PC-3 (cell line): ENCODE measurements at places on chromosomes 7 and 10. TPM values are rescaled to one million over a fixed set of nuclear protein-coding genes. Genes with fewer than 3 reads are reported as not detected.

DNA sequence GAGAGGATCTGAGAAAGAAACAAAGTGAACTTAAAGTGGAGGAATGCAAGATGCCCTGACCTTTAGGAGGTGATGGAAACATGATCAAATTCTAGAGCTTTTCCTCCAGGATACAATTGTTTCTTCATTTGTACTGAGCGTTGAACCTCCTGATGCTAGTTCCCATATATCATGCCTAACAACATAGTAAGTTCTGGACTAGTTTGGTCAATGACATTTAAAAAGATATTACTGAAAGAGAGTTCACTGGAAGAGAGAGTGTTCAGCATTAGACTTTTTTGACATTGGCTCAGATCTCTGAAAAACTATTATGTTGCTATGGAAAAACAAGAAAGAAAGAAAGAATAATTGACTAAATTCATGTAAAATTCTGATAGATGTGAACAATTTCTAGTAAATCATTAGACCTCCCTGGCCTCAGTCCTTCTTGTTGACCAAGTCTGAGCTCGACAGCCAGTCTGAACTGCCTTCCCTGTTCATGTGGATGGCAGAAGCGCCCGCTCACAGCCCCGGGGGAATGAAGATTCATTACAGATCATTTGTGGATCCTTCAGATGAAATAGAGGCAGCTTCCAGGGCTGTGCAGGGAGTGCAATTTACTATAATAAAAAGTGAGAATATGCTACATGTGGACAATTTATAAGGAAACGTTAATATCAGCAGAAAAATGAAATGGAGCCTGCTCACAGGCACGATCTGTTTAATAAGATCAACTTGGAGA is 442.1 kb downstream of the GRID1 start:
- H3K27ac ChIP-seq: no peak overlapping the region
- no peaks in the 10 kb centered on the region for H3K36me3 ChIP-seq
- H3K4me1 ChIP-seq: no peaks in the 10 kb centered on the region

DNA sequence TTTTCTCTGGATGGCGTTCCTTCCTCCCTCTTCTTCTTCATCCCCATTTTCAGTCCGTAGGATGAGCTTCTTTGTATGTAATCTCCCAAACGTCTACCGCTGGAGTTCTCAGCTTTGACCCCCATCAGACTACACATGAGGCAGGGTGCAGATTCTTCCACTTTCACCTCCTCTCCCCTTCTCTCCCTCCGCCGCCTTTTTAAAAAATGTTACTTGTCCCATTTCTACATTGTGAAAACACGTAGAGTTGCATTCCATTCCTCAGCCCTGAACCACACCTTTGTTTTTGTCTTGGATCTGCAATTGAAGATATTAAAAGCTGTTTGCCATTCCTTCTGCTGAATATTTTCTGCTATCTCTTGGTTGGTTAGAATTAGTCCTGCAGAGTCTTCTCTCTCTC is 6.2 kb downstream of the ADIRF start:
- peaks cover 54% of the 10 kb centered on the region for H3K4me1 ChIP-seq
- no peak overlapping the region; the same call in 1 of the 2 replicates for H3K4me3 ChIP-seq
- peak; percentile 54 for DNase-seq
- no peak overlapping the region for H3K27ac ChIP-seq

DNA sequence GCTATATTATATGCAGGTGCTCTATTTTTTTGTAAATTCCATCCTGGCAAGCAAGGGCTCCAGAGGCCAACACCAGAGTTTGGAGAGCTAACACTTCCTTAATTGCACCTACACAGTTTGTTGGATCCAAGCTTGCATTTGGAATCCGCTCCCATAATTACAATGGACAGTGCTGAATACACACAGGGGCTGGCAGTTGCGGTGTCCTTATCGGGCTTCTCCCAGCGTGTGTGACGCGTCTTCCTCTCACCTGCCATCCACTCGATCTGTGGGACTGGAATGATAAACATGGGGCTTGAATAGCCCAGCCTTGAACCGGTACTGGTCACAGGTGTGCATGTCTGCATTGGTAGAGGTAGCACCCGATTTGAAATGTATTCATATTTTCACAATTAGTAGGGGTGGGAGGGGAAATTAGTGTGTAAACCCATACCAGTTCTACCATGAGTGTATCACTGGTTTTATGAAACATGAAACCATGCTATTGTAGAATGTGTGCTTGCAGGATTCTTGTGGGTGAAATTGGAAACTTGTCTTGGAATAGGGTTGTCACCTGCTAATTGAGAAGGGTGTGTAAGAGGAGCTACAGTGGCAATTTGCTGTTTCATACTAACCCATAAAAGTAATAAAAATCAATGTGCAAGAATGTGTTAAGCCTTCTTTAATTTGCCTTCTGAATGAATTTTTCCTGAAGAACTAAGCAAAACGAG is 316.5 kb downstream of the WDR11 start:
- no peak for DNase-seq
- H3K27me3 ChIP-seq: no peaks in the 10 kb centered on the region
- H3K4me3 ChIP-seq: no peak overlapping the region
- H3K4me1 ChIP-seq: peaks cover 8% of the 10 kb centered on the region; the same call in 1 of the 2 replicates
- H3K36me3 ChIP-seq: no peaks in the 10 kb centered on the region
- no peak overlapping the region for H3K27ac ChIP-seq

DNA sequence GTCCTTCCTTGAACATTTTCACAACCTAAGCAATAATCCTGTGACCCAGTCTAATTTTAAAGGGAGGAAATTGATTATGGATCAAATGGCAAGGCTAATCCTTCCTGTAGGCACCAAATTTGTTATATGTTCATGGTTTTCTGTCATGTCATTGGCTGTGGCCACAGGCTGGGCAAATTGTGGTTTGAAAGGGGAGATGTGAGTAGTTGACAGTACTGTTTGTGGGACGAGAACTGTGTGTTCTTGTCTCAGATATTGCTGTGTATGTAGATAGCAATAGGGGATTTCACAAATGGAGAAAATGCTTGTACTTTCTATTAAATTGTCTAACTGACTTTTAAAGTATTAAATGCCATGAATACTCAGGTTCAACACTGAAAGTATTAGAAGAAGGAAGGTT is 8.1 kb upstream of the PRKG1 start:
- peaks cover 5% of the 10 kb centered on the region; the same call in 1 of the 2 replicates for H3K4me1 ChIP-seq
- DNase-seq: no peak
- no peaks in the 10 kb centered on the region for H3K36me3 ChIP-seq

- peaks cover 71% of the 10 kb centered on the region for H3K27me3 ChIP-seq
- no peak overlapping the region for H3K27ac ChIP-seq
- no peaks in the 10 kb centered on the region for H3K36me3 ChIP-seq
- no peak for DNase-seq
- H3K4me3 ChIP-seq: no peak overlapping the region
These were observed 115.6 kb upstream of the PHYHIPL start for GRCh38 chr10:59060852-59061251.

DNA sequence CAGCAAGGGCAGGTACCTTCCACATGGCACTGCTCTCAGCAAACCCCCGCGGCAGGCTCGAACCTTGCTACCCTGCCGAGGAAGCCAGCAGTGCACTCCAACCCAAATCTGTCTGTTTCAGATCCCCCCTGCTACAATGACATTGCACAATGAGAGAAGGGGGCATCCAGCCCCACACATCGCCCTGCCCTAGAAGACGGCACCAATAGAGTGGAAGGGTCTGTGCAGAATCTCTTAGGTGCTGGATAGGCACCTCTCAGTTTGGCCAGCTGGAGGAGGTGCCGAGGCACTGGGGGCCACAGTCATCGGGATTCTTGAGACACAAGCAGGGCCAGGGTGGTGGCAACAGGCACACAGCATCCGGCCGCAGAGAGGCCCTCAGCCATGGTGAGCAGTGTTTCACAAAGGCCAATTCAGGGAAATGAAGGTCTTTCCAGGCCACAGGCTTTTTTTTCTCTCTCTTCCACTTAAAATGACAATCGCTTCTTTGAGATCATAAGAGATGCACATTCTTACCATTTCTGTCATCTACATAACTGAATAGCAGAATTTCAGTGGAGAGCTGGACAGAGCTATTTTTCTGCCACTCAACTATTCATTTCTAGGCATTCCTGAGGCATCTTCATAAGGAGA is 281.3 kb downstream of the TNS3 start:
- no peaks in the 10 kb centered on the region for H3K4me1 ChIP-seq
- peaks cover 29% of the 10 kb centered on the region; the same call in 1 of the 2 replicates for H3K36me3 ChIP-seq
- no peak for DNase-seq
- H3K27ac ChIP-seq: no peak overlapping the region
- no peaks in the 10 kb centered on the region for H3K27me3 ChIP-seq
- no peak overlapping the region for H3K4me3 ChIP-seq

- H3K36me3 ChIP-seq: no peaks in the 10 kb centered on the region
- DNase-seq: no peak
- no peak overlapping the region for H3K27ac ChIP-seq
- no peak overlapping the region for H3K4me3 ChIP-seq
- H3K4me1 ChIP-seq: no peaks in the 10 kb centered on the region
These were observed 29.9 kb downstream of the FANK1 start for GRCh38 chr10:125926247-125926646.

- no peaks in the 10 kb centered on the region for H3K27me3 ChIP-seq
- no peak overlapping the region for H3K4me3 ChIP-seq
- H3K27ac ChIP-seq: no peak overlapping the region
- DNase-seq: no peak
- no peaks in the 10 kb centered on the region for H3K4me1 ChIP-seq
These were observed 45.1 kb upstream of the ODAD2 start for GRCh38 chr10:28043941-28044340.

- H3K4me3 ChIP-seq: no peak overlapping the region
- no peaks in the 10 kb centered on the region for H3K27me3 ChIP-seq
- H3K27ac ChIP-seq: no peak overlapping the region
- H3K36me3 ChIP-seq: no peaks in the 10 kb centered on the region
- peaks cover 19% of the 10 kb centered on the region for H3K4me1 ChIP-seq
These were observed 7.8 kb downstream of the LIPM start for GRCh38 chr10:88810196-88810961.

DNA sequence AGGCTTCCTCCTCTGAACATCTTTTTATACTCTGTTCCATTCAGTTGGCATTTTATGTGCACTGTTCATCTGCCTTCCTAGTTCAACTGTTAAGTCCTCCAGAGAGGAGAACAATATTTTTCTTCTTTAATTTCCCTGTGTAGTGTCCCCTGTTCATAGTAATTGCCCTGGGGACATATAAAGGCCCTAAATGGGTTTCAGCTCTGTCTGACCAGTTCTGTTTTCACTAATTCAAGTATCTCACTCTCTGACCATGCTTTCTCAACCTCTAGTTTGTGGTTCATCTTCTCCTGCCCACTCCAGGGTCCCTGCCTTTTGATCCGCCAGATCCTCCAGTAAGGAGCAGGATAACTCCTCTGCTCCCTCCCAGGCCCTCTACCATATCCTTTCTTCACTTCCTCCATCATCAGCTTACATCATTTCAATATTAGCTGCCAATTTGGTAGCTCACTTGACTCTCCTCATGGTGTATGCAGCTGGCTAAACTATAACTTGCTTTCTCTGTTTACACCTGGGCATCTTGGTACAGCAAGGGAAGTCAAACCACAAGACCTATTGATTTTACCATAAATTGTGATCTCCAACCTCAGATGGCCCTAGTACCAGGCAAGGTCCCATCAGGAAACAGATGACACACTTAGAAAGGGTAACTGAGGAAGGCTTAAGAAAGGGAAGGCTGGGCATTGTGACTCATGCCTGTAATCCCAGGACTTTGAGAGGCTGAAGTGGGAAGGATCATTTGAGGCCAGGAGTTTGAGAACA is 17.7 kb upstream of the C10orf67 start:
- H3K4me1 ChIP-seq: no peaks in the 10 kb centered on the region
- DNase-seq: no peak
- no peak overlapping the region for H3K27ac ChIP-seq
- no peaks in the 10 kb centered on the region for H3K36me3 ChIP-seq

GRCh38 chr7:100401811-100402210 is 26.7 kb downstream of the ZCWPW1 start:
- no peaks in the 10 kb centered on the region for H3K36me3 ChIP-seq
- no peak overlapping the region for H3K27ac ChIP-seq
- H3K4me3 ChIP-seq: no peak overlapping the region

- peak overlapping the region; percentile 38 for H3K27ac ChIP-seq
- 0 out of 2 replicates have a peak overlapping the region, but pooled peaks have one; percentile 5 for H3K4me3 ChIP-seq
- H3K27me3 ChIP-seq: no peaks in the 10 kb centered on the region
- peak; percentile 52 for DNase-seq
- no peaks in the 10 kb centered on the region for H3K36me3 ChIP-seq
These were observed 25.2 kb downstream of the DNAJC1 start for GRCh38 chr10:21978191-21978862.

DNA sequence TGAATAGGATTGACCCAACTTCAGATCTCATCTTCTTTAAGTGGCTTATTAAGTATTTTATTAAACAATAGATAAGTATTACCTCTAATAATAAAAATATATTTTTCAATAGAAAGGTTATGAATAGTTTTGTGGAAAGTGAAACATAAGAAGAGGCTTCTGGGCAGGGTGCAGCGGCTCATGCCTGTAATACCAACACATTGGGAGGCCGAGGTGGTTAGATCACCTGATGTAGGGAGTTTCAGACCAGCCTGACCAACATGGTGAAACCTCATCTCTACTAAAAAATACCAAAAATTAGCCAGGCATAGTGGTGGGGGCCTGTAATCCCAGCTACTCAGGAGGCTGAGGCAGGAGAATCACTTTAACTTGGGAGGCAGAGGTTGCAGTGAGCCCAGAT is 26.5 kb downstream of the GPR85 start:
- no peak overlapping the region for H3K4me3 ChIP-seq
- no peaks in the 10 kb centered on the region for H3K36me3 ChIP-seq
- peaks cover 5% of the 10 kb centered on the region for H3K27me3 ChIP-seq
- no peak for DNase-seq

DNA sequence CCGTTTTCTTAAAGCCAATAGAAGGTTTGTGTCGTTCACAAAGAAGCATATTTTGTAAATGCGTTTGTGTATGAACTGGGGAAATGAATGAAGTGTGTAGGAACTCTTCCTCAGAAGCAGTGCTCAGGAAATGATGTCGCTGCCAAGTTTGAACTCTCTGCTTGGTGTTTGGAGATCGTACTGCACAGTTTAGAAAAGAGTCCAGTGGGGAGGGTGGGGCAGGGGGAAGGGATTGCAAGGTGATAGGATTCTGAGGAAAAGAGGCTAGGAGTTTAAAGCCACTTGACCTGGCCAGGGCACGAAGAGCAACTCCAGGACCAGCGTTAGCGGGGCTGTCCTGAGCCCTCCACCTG is 122.2 kb downstream of the CUBN start:
- no peaks in the 10 kb centered on the region for H3K36me3 ChIP-seq
- H3K4me3 ChIP-seq: no peak overlapping the region
- H3K27ac ChIP-seq: no peak overlapping the region
- no peak for DNase-seq
- H3K27me3 ChIP-seq: no peaks in the 10 kb centered on the region

GRCh38 chr7:134792968-134793367 is 13.5 kb downstream of the CALD1 start:
- no peaks in the 10 kb centered on the region for H3K4me1 ChIP-seq
- no peak overlapping the region for H3K4me3 ChIP-seq
- no peak overlapping the region for H3K27ac ChIP-seq
- no peak for DNase-seq
- no peaks in the 10 kb centered on the region for H3K36me3 ChIP-seq

GRCh38 chr7:73577627-73578341 is 595 bp downstream of the TBL2 start:
- DNase-seq: peak; percentile 12
- no peaks in the 10 kb centered on the region for H3K27me3 ChIP-seq

SMKR1 gene
- total RNA-seq: 7.4 and 13.1 TPM in 2 replicates

CRHR2 gene
- total RNA-seq: not detected in 2 replicates

CYP3A5 gene
- total RNA-seq: not detected in 2 replicates

TRIP6 gene
- 11.3 and 14.6 TPM in 2 replicates for total RNA-seq

LEP gene
- total RNA-seq: not detected in 2 replicates
